ENCODE measurements at places on chromosomes 1 and 21. TPM values are rescaled to one million over a fixed set of nuclear protein-coding genes. Genes with fewer than 3 reads are reported as not detected.

- DNase-seq, result no peak
Measured at GRCh38 chr1:1230656-1231399, 973 bp downstream of the SDF4 start.

GRCh38 chr21:35426469-35426868 is 377.4 kb upstream of the RUNX1 start:
- DNase-seq, result no peak

GRCh38 chr1:91791103-91791502 is 94.8 kb downstream of the TGFBR3 start:
- no peak for DNase-seq

DNA sequence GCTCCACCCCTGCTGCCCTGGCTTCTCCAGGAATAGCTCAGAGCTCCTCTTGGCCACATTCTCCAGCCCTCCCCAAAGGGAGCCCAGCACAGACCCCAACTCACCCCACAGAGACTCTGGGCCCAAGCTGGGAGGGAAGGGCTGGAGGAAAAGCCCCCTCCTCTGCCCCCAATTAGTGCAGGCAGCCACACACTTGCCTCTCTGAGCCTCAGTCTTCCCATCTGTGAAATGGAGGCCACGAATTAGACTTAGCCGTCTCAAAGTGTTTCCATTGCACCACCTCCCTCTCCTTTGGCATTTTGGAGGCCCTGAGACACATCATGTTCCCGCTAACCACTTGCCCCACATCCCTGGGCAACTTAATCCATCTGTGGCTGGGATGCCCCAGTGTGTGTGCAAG is 108.0 kb downstream of the PAX7 start:
- no peak for DNase-seq

DNA sequence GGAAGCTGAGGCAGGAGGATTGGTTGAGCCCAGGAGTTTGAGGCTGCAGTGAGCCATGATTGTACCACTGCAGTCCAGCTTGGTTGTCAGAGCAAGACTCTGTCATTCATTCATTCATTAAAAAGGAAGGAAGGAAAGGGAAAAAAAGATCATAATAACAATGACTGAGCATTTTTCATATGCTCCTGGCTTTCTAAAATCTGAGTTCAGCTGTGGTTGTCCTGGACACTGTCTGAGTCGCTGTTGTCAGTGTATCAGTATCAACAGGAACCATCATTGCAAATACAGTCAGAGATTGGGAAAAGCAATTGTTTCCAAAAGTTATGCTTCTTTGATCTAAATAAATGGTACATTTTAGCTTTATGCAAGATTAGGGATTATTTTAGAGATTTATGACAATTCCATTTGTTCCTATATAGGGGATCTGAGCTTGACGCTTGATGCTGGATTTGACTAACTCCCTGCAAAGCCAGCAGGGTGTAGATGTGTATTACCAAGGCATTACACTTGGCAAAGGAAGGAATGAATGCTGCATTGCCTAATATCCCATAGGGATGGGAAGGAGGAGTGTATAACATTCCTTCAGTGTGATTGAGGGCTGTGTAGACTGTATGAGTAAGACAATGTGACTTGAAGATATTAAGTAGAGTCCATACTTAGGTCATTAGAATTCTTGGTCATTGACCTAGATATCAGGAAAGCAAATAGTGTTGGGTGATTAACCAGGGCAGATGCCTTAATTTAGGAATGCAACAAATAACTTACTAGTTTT is 100.2 kb downstream of the DISP1 start:
- no peak for DNase-seq

DNA sequence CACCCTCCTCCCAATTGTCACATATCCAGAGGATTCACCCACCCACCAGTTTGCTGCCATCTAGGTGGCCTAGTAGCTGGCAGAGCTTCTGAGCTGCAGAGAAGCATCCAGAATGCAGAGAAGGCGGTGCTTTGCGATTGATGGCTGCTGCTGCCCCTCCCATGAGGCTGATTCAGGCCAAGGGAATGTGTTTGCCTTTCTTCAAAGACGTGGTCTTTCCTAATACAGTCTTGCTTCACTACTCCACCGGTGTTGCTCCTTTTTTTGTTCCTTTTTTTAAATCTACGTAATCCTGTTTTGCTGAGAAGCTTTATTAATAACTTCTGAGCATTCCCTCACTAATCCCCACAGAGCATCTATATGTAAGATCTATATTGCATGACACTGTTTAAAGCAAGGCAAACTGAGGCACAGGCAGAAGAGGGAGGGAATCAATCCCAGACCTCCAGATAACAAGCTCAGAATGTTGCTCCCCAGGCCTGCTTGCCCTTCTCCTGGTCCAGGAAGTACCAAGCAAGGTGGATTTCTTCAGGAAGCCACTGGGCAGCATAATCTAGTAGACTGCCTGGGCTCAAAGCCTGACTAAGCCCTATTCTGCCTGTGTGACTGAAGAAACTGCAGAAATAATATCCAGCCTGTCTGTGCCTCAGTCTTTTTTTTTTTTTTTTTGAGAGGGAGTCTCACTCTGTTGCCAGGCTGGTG is 275.5 kb upstream of the FMN2 start:
- DNase-seq, result no peak

GRCh38 chr1:59143133-59143487 is 153.8 kb upstream of the FGGY start:
- no peak for DNase-seq

DNA sequence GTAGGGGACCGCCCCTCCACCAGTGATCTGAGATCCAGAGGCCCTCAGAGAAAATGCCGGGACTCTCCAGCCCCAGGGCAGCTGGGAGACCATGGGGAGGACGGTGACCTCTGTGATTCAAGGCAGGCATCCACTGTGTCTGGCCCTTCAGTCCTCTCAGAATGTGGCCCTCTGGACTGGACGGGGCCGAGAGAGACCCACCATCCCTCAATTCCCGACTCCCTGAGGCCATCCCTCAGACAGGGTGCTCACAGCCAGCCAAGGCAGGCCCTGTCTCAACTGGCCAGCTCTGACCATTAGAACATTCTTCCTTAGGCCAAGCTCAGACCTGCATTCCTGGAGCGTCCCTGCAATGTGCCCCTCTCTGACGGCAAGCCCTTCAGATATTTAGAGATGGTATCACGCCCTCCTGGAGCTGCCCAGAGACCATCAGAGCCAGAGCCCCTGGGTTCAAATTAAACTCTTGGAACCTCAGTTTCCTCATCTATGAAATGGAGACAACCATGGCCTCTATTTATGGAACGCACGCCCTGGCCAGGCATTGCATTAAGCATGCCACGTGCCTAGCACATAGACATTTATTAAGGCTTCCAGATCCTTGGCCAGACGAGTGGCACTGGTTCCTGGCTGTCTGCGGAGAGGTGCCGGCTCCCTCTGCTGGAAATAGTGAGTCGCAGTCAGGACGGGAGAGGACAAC is 9.6 kb upstream of the EPS8L3 start:
- peak; percentile 18 for DNase-seq

The MYOG gene
- total RNA-seq, result not detected

The LCE3E gene
- 0.76 TPM for total RNA-seq

The FLG gene
- 0.94 TPM for total RNA-seq

The CACNA1S gene
- not detected for total RNA-seq
